ENCODE measurements at places on chromosomes 4 and X. TPM values are rescaled to one million over a fixed set of nuclear protein-coding genes. Genes with fewer than 3 reads are reported as not detected.

DNA sequence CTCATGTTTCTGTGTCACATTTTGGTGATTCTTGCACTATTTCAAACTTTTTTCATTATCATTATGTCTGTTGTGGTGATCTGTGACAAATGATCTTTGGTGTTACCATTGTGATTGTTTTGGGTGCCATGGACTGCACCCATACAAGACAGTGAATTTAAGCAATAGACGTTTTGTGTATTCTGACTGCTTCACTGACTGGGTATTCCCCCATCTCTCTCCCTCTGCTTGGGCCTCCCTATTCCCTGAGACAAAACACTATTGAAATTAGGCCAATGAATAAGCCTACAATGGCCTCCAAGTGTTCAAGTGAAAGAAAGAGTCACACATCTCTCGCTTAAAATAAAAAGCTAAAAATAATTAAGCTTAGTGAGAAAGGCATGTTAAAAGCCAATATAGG lies 60.2 kb downstream of the BANK1 start:
- no peak overlapping the region for H3K27ac ChIP-seq
- H3K27me3 ChIP-seq = no peaks in the 10 kb centered on the region
- no peak overlapping the region for H3K4me3 ChIP-seq
- no peak for DNase-seq

GRCh38 chr4:87698394-87698793 lies 48.3 kb downstream of the DMP1 start:
- no peak overlapping the region for H3K27ac ChIP-seq
- no peak overlapping the region for H3K4me3 ChIP-seq
- H3K4me1 ChIP-seq = no peaks in the 10 kb centered on the region
- no peaks in the 10 kb centered on the region for H3K36me3 ChIP-seq
- peaks cover 2% of the 10 kb centered on the region for H3K27me3 ChIP-seq

DNA sequence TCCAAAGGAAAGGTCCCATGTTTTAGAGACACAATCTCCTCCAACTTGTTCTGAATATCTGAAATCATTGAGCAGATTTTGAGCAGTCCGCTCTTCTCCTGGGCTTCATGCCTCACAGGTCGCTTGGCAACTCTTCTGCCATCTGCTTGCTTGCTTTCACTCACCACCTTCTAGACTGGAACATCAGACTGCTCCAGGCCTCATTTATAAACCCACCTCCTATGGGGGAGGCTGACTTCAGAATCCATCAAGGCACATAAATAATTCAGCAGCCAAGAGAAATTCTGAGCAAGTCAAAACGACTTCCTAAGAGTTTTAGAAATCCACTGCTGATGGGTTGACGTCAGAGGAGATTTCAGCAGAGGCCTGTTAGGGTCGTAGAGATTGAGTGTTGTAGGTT lies 64.1 kb downstream of the FAM184B start:
- no peaks in the 10 kb centered on the region for H3K36me3 ChIP-seq
- DNase-seq = no peak
- no peaks in the 10 kb centered on the region for H3K4me1 ChIP-seq
- no peak overlapping the region for H3K27ac ChIP-seq
- peaks cover 2% of the 10 kb centered on the region for H3K27me3 ChIP-seq

- H3K4me1 ChIP-seq = no peaks in the 10 kb centered on the region
- no peak overlapping the region for H3K27ac ChIP-seq
- H3K36me3 ChIP-seq = no peaks in the 10 kb centered on the region
Observed at GRCh38 chrX:116409219-116409618, 27.2 kb upstream of the SLC6A14 start.

- no peaks in the 10 kb centered on the region for H3K4me1 ChIP-seq
- peaks cover 2% of the 10 kb centered on the region for H3K27me3 ChIP-seq
- no peak for DNase-seq
- no peak overlapping the region for H3K27ac ChIP-seq
- H3K4me3 ChIP-seq = no peak overlapping the region
- no peaks in the 10 kb centered on the region for H3K36me3 ChIP-seq
Observed at GRCh38 chr4:169109035-169109675, 99.1 kb upstream of the CBR4 start.

PABPC4L gene
- total RNA-seq = not detected

UGT8 gene
- 0.14 TPM for total RNA-seq

USP51 gene
- total RNA-seq = 1.5 TPM

GPR50 gene
- total RNA-seq = not detected

ANXA10 gene
- total RNA-seq = not detected

Measured in activated CD8-positive, alpha-beta T cell treated with anti-CD3 and anti-CD28 coated beads for 36 hours (primary cell).